ENCODE measurements at places on chromosomes 7 and 10.

DNA sequence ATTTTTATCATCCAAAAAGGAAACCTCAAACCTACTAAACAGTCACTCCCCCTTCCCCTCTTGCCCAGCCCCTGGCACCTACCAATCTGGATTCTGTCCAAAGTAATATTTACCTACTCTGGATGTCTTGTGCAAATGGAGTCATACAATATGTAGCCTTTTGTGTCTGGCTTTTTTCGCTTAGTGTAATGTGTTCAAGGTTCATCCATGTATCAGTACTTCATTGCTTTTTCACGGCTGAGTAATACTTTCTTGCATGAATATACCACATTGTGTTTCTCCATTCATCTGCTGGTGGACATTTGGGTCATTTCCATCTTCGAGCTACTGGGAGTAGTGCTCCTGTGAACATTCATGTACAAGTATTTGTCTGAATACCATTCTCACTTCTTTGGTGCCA lies 113.6 kb downstream of the EEPD1 start:
- no peak for DNase-seq

DNA sequence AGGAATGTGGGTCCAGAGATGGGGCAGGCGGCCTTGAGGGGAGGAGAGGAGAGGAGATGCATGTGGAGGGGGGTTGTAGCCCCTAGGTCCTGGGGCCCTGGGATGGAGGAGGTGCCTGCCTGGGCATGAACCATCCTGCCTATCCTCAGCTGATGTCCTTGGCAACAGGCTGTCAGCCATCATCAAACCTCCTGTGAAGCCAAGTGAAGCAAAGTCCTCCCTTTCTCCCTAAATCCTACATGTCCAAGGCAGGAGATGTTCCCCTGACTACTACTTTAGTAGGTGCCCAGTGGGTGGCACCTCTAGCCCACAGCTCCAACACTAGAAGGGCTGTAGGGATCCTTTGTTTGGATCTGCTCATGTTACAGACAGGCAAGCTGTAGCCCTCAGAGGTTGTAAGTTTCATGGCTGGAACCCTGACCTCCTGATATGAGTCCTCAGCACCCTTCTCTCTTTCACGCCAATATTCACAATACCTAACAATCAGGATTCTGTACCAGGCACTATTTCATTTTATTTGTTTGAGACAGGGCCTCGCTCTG lies 66.6 kb upstream of the SYPL1 start:
- no peak for DNase-seq

DNA sequence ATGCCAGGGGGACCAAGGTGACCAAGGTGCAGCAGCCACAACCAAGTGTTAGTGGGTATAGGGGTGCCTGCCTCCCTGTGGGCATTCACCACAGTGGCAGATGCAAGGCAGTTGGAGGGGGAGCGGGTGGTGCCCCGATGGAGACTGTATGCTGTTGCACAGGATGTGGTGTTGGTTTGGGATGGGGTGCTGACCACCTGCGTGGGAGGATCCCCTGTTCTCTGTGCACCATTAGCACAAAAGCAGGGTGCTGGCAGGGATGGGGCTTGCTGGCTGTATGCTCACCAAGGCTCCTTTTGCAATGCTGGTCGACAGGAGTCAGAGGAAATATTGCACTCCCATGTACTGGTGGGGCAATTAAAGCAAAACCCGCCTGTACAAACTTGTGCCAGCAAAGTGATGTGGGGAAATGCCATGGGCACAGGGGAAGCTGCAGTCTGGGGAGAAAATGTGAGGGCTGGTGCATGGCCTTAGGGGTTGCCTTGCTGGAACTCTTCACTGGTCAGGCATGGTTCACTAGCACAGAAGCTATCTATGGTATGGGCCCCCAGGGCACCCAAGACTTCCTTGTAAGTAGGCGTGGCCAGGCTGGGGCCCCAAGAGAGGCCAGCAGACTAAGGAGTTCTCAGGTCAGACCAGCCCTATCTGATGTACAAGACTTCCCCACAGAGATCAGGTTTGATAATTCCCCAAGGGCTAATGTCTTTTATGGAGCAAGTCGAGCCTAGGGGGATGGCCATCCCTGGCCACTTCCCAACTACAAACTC lies 51.9 kb upstream of the GNAT3 start:
- DNase-seq: no peak

- DNase-seq: no peak
Observed at GRCh38 chr10:88226891-88227290, 356.2 kb downstream of the RNLS start.

GRCh38 chr10:1368842-1369171 lies 312.6 kb downstream of the WDR37 start:
- no peak for DNase-seq

DNA sequence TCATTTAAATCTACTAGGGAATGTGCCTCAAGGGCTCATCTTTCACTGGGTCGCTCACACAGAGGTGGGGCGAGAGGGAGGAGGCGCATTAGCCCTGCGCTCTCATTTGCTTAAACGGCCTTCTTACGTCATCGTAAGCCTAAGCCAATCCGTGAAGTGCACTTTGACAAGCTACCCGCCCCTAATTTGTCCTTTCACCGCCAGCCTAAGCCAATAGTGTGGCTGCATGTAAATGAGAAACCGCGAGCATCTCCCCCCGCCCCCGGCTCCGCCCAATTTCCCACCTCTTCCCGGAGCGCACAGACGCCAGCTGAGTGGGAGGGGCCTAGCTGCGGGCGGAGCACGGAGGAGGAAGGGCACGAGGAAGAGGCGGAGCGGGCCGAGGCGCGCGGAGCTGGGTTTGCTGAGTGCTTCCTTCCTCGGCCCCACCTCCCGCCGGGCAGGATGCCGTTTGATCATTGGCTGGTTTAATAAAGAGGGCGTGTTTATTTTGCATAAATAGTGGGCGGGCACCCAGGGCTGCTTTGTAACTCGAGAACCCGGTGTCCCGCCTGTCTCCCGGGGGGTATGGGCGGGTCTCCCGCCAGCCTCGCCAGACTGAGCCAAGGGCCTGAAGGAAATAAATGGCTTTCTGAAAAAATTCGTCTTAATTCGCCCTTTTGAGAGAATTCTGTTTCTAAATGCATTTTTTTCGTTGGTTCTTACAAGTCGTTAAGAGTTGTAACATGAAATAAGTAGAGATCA lies 289.6 kb upstream of the NFE2L3 start:
- peak; percentile 99 for DNase-seq

- no peak for DNase-seq
Observed at GRCh38 chr10:26650406-26650805, 47.1 kb upstream of the PDSS1 start.

DNA sequence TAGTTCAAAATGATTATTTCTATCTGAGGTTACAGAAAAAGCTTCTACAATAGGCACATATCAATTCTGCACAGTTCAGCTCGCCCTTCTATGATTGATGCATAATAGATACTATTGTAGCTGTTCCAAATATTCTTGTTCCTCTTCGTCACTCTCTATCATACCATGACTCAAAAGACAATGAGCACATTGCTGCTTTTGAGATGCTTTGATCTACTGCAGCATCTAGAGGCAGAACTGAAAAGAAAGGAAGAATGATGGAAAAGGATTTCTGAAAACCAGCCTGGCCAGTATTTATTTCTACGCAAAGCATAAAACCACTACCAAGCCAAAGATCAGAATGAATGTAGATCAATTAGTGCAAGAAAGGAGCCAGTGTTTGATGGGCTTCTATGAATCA lies 59.3 kb upstream of the PLXDC2 start:
- DNase-seq: no peak
